ENCODE measurements at places on chromosomes 12 and 14.
A peak's percentile ranks its signal among the peaks of the same experiment; 100 is the strongest.

DNA sequence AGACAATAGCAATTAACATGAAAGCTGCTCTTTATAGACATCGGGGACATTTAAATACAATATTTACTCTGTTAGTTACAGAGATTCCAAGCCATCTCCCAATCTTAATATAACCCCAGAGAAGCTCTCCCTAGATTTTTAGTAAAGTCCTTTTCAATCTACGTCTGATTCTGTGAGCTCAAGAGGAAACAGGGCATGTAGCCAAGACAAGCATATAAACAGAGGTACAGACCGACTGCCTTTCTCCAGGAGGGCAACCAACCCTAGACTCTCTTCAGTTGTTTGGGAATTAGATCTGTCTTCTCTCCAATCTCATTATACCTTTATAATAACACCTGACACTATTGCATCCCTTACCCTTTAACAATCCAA, 57.4 kb downstream of the TMTC1 start:
- DNase-seq, result no peak

- DNase-seq, result no peak
These were observed 511.0 kb downstream of the TMEM121 start for GRCh38 chr14:106037380-106037779.

DNA sequence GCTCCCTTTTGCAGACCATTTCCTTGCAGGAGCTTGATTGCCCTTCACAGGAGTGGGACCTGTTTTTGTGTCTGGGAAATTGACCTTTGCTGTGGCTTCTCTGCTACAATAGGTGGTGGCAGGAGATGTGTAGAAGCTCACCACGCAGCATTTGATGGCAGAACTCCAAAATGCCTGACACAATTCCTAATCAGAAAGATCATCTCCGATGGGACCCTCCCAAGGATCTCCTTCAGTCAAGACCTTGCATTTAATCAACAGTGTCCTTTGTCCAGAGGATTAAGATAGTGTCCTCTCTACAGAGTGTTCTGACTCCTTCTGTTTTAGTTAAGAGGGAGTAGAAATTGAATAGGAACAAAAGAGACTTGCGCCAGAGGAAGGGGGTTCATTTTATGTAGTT, 83.6 kb upstream of the DDHD1 start:
- no peak for DNase-seq

GRCh38 chr12:26471560-26471959, 276.2 kb downstream of the SSPN start:
- no peak for DNase-seq

- no peak for DNase-seq
These were observed 2.8 kb downstream of the KLRC4 start for GRCh38 chr12:10406725-10407124.

- peak; percentile 43 for DNase-seq
These were observed 760 bp downstream of the ACTN1 start for GRCh38 chr14:68978172-68978911.

- DNase-seq, result no peak
These were observed 12.8 kb downstream of the FBLN5 start for GRCh38 chr14:91934554-91935285.

- no peak for DNase-seq
These were observed at the start of gene NTN4 for GRCh38 chr12:95790033-95790916. NTN4 (minus strand) TSS chr12:95790764; CDS start chr12:95790309, 455 bp downstream.

GRCh38 chr14:64447876-64448670, 17.2 kb upstream of the AKAP5 start:
- DNase-seq, result no peak

- no peak for DNase-seq
These were observed 61.7 kb downstream of the FERMT2 start for GRCh38 chr14:52888839-52889838.

- DNase-seq, result peak; percentile 53
These were observed 37.5 kb downstream of the CHST11 start for GRCh38 chr12:104494137-104494792.

DNA sequence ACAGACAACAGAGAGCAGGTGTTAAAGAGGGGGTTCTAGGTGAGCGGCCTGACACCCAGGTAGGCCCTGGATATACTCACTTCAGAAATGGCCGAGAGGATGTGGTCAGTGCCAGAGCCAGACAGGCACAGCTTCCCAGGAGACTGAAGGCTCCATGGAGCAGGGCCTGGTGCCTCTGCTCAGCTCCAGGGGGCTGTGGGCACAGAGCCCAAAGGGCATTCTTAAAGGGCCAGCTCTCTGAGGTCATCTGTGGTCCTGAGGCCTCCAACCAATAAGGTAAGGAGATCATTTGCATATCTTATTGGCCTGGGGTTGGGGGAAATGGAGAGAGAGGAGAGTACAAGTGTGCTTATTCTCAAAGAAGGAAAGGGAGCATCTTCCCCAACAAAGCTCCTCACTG, 9.7 kb upstream of the PCK2 start:
- DNase-seq, result no peak

DNA sequence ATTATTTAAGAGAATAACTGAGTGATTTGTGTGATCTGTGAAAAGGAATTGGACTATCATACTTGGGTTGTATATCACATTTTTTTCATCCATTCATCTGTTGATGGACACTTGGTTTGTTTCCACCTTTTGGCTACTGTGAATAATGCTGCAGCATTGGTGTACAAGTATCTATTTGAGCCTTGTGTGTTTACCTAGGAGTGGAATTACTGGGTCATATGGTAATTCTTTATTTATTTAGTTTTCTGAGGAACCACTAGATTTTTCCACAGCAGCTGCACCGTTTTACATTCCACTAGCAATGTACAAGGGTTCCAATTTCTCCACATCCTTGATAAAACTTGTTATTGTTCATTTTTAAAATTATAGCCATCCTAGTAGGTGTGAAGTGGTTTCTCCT, 56.1 kb downstream of the APAF1 start:
- DNase-seq, result no peak

GRCh38 chr12:85630851-85631250, 205.4 kb downstream of the RASSF9 start:
- DNase-seq, result no peak

- no peak for DNase-seq
These were observed 731.9 kb upstream of the FBXO33 start for GRCh38 chr14:40164083-40164482.

DNA sequence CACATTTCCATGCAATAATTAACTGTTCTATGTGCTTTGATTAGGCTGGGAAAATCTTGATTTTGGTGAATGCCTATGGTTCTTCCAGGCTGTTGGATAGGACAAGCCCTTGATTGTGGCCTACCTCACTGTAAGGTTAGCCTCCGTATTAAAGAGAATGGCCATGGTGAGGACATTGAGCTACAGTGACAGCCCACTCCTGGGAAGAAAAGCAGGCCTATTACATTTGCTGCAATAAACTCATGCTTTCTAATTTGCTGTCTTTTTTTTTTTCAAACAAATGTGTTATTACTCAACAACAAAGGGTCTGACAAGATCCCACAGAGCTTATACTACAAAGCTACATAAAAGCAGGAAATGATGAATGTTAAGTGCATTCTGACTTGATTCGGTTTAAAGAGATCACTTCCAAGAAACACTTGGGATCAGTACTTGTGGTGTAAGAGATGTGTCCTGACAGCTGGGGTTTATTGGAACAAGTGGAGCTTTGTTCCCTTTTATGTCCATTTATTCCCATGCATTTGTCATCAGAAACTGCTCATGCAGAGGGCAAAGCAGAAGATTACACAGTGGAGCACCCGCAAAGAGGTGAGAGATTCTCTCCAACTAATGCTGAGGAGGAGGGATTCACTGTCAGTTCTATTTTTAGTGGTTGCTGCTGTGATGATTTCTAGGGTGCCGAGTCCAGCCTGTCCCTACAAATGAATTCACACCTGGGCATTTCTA, 29.1 kb upstream of the KCNK10 start:
- DNase-seq, result no peak

DNA sequence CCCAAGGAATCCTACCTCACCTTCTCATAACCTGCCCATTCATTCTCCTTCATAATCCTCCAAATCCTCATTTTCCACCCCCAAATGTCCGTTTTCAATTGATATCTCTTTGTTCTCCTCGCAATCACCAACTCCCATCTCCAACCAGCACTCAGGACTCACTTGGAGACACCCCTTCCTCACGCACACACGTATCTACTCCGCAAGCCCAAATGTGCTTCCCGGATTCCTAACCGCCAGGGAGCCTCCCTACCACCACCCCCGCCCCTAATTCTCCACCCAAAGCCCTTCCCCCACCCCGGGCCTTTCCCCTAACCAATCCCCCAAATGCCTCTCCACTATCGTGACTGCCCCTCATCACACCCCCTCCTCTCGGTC, 304 bp downstream of the KCTD10 start:
- no peak for DNase-seq

- DNase-seq, result no peak
These were observed 90.8 kb downstream of the LIN7A start for GRCh38 chr12:80846952-80847351.

DNA sequence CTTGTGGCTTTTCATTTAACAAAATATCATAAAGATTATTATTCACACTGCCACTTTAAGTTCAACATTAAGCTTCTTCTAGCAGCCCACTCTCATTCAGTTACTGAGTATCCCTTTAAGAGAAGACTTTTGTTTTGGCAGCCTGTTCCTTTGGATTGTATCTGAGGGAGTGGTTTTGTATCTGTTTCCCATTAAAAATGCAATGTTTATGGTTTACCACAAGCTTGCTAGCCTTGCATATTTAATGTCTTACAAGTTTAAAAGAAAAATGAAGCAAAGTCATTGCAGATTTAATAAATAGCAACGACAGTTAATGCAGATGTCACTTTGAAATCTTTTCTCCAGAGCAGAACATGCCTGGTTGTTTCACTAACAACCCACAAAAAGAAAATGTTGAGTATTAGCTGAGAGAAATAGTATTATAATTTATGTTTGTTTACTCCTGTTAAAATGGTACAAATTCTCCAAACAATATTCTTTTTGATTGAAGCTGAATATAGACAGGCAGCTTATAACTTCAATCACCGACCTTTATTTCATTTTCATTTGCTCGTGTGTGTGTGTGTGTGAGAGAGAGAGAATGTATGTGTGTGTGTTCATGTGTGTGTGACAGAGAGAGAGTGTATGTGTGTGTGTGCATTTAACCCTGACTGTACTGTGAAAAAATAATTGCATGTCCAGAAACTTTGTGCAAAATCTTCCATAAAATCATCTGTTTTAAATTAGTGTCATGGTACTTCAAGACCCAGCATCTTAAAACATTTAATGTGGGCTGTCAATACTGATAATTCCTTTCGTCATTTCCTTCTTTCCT, 1.8 kb downstream of the DCN start:
- DNase-seq, result no peak

GRCh38 chr14:35336494-35337268, 44.5 kb downstream of the PSMA6 start:
- no peak for DNase-seq
